Sigmoid colon (tissue), 7 donors: ENCODE measurements at places on chromosomes 1 and 21. TPM values are rescaled to one million over a fixed set of nuclear protein-coding genes. Genes with fewer than 3 reads are reported as not detected.

- H3K27ac ChIP-seq = no peak overlapping the region
- no peaks in the 10 kb centered on the region for H3K4me1 ChIP-seq
- no peak overlapping the region for H3K4me3 ChIP-seq
- peaks cover 32% of the 10 kb centered on the region for H3K36me3 ChIP-seq
- no peaks in the 10 kb centered on the region for H3K27me3 ChIP-seq
- DNase-seq = no peak
These were observed 34.0 kb upstream of the SLC45A3 start for GRCh38 chr1:205714190-205714905.

GRCh38 chr1:24904731-24905354, 25.2 kb downstream of the RUNX3 start:
- no peak overlapping the region for H3K27ac ChIP-seq
- DNase-seq = no peak
- H3K36me3 ChIP-seq = no peaks in the 10 kb centered on the region
- H3K4me1 ChIP-seq = no peaks in the 10 kb centered on the region
- no peaks in the 10 kb centered on the region for H3K27me3 ChIP-seq

DNA sequence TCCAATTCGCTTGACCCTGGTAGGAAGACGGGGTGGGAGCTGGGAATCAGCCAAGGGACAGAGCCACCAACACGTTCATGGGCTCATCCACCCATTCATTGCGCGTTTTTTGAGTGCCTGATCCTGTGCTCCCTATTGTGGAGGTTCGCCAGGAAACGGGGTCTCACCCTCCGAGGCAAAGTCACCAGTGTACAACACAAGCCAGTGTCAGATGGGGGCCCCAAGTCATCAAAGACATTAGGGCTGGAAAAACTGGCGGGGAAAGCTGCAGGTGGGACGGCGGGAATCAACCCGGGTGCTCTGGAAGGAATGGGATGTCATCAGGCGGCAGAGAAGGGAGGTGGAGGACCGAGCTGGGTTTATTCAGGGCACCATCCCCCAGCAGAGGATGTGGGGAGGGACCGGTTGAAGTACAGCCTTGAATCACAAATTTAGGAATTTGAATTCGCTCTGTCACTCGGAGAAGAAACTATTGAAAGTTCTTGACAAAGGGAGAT, 667 bp upstream of the NID1 start:
- DNase-seq = no peak
- peak overlapping the region; percentile 91 for H3K4me3 ChIP-seq
- no peaks in the 10 kb centered on the region for H3K4me1 ChIP-seq
- peak overlapping the region; percentile 97 for H3K27ac ChIP-seq
- peaks cover 6% of the 10 kb centered on the region for H3K36me3 ChIP-seq

- no peak for DNase-seq
- no peaks in the 10 kb centered on the region for H3K4me1 ChIP-seq
- no peak overlapping the region for H3K4me3 ChIP-seq
- H3K36me3 ChIP-seq = no peaks in the 10 kb centered on the region
- no peak overlapping the region for H3K27ac ChIP-seq
These were observed 16.0 kb upstream of the TBX15 start for GRCh38 chr1:119004129-119004527.

DNA sequence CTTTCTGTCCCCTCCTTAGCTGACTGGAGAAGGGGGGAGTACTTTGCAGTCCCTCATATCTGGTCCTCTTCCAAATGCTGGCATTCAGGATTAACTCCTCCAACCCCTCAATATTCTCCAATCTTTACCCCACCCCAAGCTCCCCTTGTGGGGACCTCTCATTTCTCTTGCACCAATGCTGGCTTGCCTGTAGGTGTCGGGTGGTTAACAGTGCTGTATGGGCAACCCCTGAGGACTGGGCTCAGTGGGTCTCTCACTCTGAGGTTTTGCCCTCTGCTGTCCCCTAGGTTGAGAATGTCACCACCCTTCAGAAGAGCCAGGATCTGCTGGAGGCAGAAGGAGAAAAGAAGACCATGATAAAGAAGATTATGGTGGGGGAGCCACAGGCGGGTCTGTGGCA, 27.0 kb downstream of the MROH7 start:
- H3K27me3 ChIP-seq = no peaks in the 10 kb centered on the region
- DNase-seq = no peak
- H3K4me1 ChIP-seq = no peaks in the 10 kb centered on the region
- H3K27ac ChIP-seq = no peak overlapping the region
- no peaks in the 10 kb centered on the region for H3K36me3 ChIP-seq

DNA sequence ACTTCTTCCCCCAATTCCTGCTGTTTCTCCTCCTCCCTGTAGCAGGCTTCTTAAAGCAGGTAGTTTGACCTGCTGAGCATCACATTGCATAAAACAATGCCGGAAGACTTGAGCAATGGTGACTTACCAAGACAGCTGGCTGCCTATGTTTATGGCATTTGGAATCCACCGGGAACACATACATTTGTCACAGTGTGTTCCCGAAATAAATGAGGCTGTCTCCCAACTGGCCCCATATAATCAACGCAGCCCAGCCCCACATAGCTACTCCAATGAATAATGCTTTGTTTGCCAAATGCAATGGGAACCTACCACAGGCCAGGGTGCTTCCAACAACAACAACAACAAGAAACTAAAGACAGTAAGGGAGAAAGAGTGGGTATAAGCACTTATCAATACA, 186.1 kb upstream of the MAP1LC3C start:
- no peaks in the 10 kb centered on the region for H3K4me1 ChIP-seq
- DNase-seq = no peak

GRCh38 chr1:64898107-64898861, 68.1 kb downstream of the JAK1 start:
- no peaks in the 10 kb centered on the region for H3K27me3 ChIP-seq
- DNase-seq = peak; percentile 95
- H3K4me3 ChIP-seq = no peak overlapping the region
- peak overlapping the region; percentile 83 for H3K27ac ChIP-seq

DNA sequence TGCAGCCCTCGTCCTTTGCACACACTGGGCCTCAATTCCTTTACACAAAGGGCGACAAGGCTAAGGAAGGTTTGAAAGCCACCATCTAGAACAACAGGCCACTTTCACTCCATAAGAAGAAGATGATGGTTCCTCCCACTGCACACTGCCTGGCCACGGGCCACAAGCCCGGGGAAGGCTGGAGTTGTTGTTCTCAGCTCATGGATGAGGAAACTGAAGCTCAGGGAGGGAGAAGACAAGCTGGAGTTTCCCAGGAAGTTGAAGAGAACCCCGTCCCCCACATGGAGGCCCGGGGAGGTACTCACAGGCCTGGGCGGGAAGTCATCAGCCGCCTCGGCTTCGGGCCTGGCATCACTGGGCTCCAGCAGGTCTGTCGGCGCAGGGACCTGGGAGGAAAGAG, 24.6 kb upstream of the DDOST start:
- no peaks in the 10 kb centered on the region for H3K36me3 ChIP-seq
- H3K4me3 ChIP-seq = no peak overlapping the region
- no peaks in the 10 kb centered on the region for H3K4me1 ChIP-seq
- no peak for DNase-seq
- peak overlapping the region; percentile 64 for H3K27ac ChIP-seq

DNA sequence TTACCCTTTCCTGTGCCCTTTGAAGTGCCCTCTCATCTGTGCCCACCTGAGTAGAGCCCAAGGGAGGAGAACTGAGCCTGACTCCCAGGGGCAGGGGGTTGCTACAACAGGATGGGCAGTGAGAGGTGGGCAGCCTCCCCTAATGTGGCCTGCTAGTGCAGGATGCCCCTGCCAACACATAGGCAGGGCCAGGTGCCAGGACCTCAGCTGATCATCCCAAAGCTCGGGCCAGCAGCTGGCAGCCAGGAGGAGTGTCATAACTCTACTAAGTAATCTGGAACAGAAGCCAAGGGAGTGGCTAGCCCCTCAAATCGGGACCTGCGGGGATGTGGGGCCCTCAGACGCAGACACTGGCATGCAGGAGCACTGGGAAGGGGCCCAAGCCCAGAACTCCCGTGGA, 208.8 kb upstream of the RAB4A start:
- peak; percentile 76 for DNase-seq
- H3K4me1 ChIP-seq = peaks cover 25% of the 10 kb centered on the region
- no peak overlapping the region for H3K4me3 ChIP-seq
- H3K36me3 ChIP-seq = no peaks in the 10 kb centered on the region

- peak overlapping the region; percentile 79 for H3K4me3 ChIP-seq
- peaks cover 14% of the 10 kb centered on the region for H3K4me1 ChIP-seq
- DNase-seq = peak; percentile 87
- no peaks in the 10 kb centered on the region for H3K36me3 ChIP-seq
- H3K27ac ChIP-seq = peak overlapping the region; percentile 98
These were observed 1.7 kb upstream of the JUN start for GRCh38 chr1:58785442-58786058.

DNA sequence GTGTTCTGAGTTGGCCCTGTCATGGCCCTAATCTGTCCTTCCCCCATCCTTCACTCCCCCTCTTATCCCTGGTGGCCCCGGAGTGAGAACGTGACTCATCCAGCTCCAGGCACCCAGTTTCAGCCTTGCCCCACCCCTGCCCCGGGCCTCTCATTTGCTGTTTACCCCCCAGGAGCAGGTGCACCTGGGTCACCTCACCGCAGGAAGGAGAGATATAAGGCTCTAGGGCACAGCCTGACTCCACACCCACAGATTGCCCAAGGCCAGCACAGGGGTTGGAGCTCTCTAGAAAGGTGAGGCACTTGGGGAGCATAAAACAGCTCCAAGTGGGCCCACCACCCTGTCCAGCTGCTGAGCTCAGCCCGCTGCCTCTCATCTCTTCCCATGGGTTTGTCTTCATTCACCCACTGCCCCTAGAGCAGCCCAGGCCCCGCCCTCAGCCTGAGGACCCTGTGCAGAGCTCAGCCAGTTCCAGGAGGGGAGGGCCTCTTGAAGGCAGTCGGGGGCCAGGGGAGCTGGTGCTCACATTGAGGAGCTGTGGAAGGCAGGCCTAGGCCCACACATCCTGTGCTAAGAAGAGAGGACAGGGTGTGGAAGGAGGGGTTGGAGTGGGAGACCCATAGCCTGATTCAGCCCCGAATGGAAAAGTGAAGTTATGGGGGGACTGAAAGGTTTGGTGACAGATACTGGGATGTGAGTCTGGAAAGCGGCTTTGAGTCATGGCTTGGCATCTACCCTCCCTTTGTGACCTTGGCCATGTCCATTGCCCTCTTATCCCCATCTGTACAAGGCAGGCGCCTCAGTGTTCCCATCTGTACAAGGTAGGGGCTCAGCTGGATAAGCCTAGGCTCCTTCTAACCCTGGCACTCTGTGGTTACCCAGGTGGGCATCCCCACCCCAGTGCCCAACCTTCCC, 16.1 kb upstream of the GPR37L1 start:
- H3K4me1 ChIP-seq = no peaks in the 10 kb centered on the region
- no peak for DNase-seq
- H3K36me3 ChIP-seq = no peaks in the 10 kb centered on the region
- H3K27me3 ChIP-seq = no peaks in the 10 kb centered on the region

- peaks cover 27% of the 10 kb centered on the region for H3K4me1 ChIP-seq
- no peak for DNase-seq
- no peak overlapping the region for H3K27ac ChIP-seq
These were observed 2.2 kb upstream of the TOE1 start for GRCh38 chr1:45337630-45338325.

HCRTR1 gene
- not detected for polyA plus RNA-seq

GPR25 gene
- polyA plus RNA-seq = not detected

S100A9 gene
- 449 TPM for polyA plus RNA-seq

PRR9 gene
- not detected for polyA plus RNA-seq

SYPL2 gene
- not detected for polyA plus RNA-seq

OR10J1 gene
- polyA plus RNA-seq = not detected
